Activated naive CD8-positive, alpha-beta T cell treated with anti-CD3 and anti-CD28 coated beads for 36 hours (primary cell): ENCODE measurements at places on chromosomes 12 and 14. TPM values are rescaled to one million over a fixed set of nuclear protein-coding genes. Genes with fewer than 3 reads are reported as not detected.

Gene TAS2R14
- total RNA-seq, result 0.64 TPM

- no peak for DNase-seq
These were observed 193.6 kb upstream of the GARIN6 start for GRCh38 chr12:99453836-99454538.

DNA sequence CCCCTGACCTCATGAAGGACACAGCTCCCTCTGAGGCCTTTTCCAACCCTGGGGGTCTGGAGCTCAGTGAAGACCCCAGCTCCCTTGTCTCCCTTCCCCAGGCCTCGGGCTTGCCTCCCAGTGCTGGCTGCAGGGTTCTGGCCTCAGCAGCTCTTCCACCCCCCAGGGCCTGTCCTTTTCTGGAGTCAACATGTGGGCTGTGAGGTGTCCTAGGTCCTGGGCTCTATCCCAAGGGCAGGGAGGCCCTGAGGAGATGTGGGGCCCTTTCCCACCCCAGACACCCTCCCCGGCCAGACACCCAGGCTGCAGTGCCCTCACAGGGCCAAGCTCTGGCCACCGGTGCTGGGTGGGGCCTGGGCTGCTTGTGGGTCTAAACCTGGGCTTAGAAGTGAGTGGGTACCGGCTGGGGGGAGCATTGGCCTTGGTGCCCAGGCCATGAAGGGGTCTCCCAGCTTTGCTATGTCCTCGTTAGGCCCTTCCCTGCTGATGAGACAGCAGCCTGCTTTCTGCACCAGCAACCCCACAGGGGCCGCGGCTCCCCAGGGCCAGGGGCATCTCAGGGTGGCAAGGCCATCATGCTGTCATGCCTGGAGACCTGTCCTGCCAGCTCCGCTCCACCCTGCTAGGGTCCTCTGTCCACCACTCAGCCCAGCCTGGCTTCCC is 2.7 kb upstream of the CRIP2 start:
- DNase-seq, result no peak

GRCh38 chr14:104634886-104635570 is 30.5 kb upstream of the TMEM179 start:
- no peak for DNase-seq

- DNase-seq, result no peak
These were observed 106.7 kb upstream of the DAAM1 start for GRCh38 chr14:59081720-59082119.

- no peak for DNase-seq
These were observed 26.1 kb downstream of the KRT8 start for GRCh38 chr12:52878507-52879393.

DNA sequence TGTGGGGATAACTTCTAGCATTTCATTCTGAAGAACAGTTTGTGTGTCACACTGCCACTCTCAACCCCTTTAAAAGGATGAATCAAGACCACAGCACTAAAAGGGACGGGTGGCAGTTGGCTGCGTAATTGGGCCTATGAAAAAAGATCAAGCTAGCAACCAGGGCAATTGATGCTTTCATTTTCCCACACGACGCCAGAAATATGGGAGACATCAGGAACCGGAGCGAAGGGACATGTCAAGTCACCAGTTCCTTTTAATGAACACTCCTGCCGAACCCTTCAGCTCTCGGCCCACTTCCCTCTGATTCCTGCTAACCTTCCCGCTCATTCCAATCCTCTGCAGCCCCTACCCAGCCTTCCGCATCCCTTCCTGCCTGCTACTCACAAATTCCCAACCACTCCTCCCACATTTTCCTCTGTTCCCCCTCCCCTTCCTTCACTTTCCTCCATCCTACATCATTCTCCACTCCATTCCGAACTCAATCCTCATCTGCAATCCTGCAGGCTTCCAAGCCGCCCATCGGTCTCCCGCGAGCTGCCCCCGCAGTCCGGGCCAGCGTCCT is 753 bp downstream of the CSRNP2 start:
- DNase-seq, result peak; percentile 12

Gene OASL
- 17.2 TPM for total RNA-seq

GRCh38 chr14:77378701-77379100 is 1.5 kb downstream of the SAMD15 start:
- no peak for DNase-seq

- no peak for DNase-seq
These were observed 157.4 kb downstream of the STXBP6 start for GRCh38 chr14:24892497-24893051.

DNA sequence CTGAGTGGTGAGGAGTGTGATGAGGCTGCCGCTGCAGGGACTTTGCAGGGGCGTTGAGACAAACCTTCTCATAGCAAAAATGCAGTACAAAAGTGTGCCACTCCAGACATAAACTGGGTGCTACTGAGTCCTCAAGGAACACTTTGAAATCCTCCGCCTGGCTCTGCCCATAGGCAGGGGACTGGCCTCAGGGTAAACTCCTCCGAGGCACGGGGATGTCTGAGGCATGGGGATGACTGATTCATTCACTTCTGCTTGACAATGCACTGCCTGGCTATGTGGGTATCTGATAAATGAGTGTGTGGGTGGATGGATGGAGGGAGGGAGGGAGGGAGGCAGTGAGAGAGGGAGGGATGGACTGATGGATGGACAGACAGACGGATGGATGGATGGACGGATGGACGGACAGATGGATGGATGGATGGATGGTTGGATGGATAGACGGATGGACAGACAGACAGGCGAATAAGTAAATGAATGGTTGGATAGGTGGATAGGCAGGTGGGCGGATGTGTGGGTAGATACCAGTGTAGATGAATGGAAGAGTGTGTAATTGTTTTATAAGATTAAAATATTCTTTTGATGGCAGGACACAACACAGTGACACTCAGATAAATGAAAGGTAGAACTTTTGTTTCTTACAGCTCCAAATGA is 2.1 kb upstream of the BDKRB2 start:
- DNase-seq, result no peak

GRCh38 chr12:129610601-129611120 is 293.2 kb downstream of the TMEM132D start:
- DNase-seq, result no peak

DNA sequence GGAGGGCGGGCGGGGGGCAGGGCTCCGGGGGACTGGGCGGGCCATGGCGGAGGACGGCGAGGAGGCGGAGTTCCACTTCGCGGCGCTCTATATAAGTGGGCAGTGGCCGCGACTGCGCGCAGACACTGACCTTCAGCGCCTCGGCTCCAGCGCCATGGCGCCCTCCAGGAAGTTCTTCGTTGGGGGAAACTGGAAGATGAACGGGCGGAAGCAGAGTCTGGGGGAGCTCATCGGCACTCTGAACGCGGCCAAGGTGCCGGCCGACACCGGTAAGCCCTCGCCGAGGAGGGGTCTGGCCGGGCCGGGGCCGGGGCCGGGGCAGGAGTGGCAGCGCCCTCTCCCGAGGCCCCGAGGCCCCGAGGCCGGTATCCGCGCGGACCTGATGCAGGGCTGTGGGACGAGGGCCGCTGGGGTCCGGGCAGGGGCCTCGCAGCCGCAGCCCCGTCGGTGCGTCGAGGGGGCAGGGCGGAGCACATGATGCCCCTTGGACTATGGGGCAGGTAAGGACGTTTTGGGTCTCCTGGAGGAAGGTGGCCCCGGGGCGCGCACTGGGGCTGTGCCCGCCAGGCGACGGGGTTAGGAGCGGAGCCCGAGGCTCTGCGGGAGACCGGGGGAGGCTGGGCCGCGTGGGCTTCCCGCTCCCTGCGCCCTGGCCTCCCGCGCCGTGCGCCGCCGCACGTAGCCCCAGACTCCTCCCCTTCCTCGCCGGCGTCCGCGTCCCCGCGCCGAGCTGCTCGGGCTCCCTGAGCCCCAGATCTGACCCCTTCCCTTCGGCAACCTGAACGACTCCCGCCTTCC is at the start of gene TPI1:
Gene TPI1, plus strand, starts transcription at position 119 of the 798 bp plus-strand sequence. Its CDS starts 36 bp downstream, at position 155.
- DNase-seq, result peak; percentile 84

GRCh38 chr14:69081271-69081670 is 71.6 kb downstream of the DCAF5 start:
- no peak for DNase-seq

Gene KRT75
- total RNA-seq, result not detected

GRCh38 chr14:94177806-94178205 is 3.7 kb downstream of the PPP4R4 start:
- DNase-seq, result no peak
